Stimulated activated CD4-positive, alpha-beta T cell treated with anti-CD3 and anti-CD28 coated beads, Interleukin-2, amount 100 ng/mL, for 48 hours (primary cell): ENCODE measurements at places on chromosomes 4 and X.

GRCh38 chr4:184500748-184501589, 26.6 kb upstream of the IRF2 start:
- no peak for DNase-seq

GRCh38 chrX:19846995-19847790, 40.2 kb downstream of the SH3KBP1 start:
- no peak for DNase-seq

DNA sequence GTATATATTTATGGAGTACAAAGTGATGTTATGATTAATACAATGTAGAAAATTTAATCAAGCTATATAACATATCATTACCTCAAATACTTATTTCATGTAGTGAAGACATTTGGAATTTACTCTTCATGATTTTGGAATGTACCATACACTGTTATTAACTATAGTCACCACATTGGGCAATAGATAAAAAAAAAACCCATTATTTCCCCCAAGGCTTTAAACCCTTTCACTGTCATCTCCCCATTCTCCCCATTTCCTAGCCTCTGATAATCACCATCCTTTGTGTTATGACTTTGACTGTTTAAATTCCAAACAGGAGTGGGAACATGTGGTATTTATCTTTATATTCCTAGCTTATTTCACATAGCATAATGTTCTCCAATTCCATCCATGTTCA, 2189.1 kb upstream of the AGA start:
- no peak for DNase-seq

GRCh38 chr4:113759696-113760093, 1.8 kb downstream of the CAMK2D start:
- DNase-seq, result no peak

DNA sequence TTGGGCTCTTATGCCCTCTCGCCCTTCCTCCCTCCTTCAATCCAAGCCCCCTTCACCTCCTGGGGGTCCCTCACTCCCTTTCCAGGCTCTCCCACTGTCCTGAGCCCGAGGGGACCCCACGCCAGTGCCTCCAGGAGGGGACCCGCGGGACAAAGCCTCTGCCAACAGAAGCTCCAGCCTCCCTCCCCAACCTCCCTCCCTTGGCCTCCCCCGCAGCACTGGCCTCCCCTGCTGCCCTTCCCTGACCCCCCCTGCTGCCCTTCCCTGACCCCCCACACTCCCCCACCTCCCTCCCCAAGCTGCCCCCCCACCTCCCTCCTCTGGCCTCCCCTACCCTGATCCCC, 71.0 kb upstream of the MXD4 start:
- no peak for DNase-seq
